ENCODE measurements at places on chromosomes 3 and 15.
A peak's percentile ranks its signal among the peaks of the same experiment; 100 is the strongest.

- DNase-seq: no peak
Observed at GRCh38 chr3:129644836-129645235, 38.4 kb upstream of the PLXND1 start.

- DNase-seq: no peak
Observed at GRCh38 chr3:157098823-157099185, 61.1 kb downstream of the CCNL1 start.

DNA sequence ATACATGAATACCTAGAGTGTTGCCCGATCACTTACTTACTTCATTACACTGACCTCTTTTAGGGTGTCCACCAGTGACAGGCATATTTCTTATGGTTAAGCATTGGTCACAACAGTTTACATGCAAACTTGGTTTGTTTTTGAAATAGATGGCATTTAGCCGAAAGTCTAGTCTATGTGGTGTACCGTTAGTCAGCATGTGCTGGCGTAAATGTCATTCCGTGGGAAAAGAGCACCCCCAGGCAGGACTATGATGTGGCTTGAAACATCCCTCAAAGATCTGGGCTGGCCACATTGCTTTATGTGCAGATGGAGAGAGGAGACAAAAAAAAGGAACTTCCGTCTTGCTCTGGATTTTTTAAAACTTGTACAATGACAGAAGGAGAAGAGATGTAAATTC is 357.0 kb upstream of the ICE2 start:
- no peak for DNase-seq

GRCh38 chr15:85804481-85805170 is 9.9 kb upstream of the KLHL25 start:
- DNase-seq: no peak

- no peak for DNase-seq
Observed at GRCh38 chr3:128725547-128726022, 398 bp upstream of the RAB7A start.

DNA sequence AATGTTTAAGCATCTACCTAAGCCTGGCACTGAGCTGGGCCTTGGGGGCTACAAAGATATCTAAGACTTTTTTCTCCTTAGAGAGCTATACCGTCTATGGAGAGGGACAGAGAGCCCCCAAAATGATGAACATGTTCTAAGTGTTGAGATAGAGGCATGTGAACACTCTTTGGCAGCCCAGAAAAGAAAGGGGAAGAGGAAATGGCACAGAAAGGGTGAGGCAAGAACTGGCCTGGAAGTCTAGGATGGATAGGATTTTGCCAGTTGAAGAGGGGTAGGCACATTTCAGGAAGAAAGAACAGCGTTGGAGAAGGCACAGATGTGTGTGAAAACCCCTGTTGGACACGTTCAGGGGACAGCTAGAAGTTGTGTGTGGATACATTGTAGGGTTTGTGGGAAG is 276.2 kb upstream of the LRRFIP2 start:
- DNase-seq: no peak

DNA sequence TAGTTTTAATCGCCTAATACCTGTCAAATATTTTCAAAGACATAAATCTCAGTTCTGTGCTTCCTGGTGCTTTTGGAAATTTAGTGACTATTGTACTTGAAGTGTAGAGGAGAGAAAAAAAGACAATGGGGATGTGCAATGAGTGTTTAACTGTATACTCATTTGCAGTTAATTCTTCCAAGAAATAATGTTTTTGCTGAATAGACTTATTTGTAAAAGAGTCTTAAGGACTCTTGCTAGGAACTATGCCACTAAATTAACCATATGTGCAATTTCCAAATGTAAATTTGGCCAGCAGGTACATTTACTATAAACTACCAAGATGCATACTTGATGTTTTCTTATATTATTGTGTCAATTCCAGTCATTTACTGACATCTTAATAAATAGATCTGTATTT is 2.0 kb downstream of the CHMP2B start:
- DNase-seq: no peak

DNA sequence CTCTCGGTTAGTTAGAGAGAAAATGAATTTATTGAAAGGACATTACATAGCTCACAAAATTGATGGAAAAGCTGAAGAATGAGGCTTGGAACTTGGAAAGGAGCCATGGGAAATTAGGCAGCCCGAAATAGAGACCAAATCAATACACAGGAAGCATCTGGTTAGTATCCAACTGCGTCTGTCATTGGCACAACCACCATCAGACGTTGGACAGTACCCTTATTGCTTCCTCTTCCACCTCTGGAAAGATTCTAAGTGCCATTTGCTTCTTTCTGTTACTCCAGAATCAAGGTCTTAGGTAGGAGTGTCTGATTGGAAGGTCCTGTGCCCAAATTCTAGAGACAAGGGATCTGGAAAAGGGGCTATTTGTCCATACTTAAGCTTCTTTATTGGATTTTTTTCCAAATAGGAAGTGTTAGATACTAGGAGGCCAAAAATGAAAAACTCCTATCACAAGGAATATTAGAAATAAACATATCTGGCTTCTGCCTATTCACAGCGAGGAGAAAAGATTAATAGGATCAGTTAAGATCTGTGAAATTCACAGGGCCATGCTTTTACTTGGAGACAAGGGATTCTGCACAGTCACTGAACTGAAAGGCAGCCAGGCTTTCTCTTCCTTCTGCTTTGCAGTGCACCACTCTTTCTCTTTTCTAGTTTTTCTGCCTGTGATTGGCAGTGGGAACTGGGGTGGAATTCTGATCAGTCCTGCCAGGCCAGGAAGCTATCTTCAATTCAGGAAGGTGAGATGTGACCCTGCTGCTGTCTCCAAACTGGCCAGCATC is 10.7 kb upstream of the HACD2 start:
- DNase-seq: no peak

DNA sequence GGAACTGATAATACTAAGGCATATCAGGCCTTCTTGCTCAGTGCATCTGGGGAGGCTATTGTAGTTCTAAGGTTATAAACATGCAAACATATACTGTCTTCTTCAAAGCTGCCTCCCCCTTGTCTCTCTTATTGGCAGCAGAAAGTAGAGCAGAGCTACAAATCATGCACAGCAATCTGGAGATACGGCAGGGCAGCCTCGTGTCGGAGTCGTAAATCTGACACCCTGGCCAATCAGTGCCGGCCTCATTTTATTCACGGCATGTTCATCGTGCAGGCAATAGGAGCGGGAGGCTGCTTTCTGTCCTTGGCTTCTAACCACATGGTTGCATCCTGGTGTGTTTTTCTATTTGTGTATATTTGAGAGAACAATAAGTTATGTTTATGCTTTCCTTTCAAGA is 300.2 kb upstream of the CNTN6 start:
- no peak for DNase-seq

DNA sequence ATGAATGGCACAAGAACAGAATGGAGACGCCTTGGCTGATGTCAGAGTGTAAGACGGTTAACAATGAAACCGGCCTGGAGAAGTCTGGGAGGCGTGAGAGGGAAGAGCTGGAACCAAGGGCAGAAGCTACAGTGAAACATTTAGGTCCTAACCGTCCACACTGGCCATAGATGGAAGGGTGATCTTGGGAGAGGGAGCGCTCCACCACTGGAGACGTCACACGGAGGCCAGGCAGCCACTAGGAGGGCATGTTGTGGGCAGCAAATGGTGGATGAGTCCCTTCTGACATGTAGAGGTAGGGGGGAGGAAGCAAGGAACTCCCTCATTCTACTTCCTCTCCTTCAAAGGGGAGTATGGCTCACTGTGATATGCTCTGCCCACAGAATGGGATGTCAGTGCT is 23.8 kb downstream of the FEM1B start:
- DNase-seq: no peak

- DNase-seq: no peak
Observed at GRCh38 chr3:71119171-71119570, 464.4 kb downstream of the FOXP1 start.

DNA sequence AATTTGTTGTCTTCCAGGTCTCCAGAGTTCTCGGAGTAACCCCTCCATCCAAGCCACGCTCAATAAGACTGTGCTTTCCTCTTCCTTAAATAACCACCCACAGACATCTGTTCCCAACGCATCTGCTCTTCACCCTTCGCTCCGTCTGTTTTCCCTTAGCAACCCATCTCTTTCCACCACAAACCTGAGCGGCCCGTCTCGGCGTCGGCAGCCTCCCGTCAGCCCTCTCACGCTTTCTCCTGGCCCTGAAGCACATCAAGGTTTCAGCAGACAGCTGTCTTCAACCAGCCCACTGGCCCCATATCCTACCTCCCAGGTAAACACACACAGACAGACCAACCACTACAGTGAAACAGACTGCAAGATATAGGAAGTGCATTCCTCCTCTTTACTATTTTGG is 87.9 kb upstream of the BLM start:
- DNase-seq: no peak

- no peak for DNase-seq
Observed at GRCh38 chr3:189677667-189678066, 46.5 kb downstream of the TP63 start.

DNA sequence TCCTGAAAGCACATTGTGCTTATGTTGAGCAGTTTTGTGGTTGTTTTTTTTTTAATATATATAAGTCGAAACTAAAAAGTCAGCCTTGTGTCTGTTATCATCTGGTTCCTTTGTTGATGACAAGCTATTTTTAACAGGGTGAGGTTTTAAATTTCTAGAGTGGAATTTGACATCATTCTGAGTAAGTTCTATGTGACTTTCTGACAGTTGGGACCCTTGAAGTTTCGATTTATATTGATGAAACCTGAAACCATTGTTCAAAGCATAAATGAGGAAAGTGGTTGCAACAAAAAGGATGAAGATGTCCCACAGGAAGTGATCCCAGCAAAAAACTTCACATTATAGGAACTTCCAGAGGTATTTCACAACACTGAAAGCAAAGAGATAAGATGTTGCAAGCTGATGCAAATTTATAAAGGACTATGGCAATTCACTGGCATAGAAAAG is 94.0 kb downstream of the CYP19A1 start:
- no peak for DNase-seq

DNA sequence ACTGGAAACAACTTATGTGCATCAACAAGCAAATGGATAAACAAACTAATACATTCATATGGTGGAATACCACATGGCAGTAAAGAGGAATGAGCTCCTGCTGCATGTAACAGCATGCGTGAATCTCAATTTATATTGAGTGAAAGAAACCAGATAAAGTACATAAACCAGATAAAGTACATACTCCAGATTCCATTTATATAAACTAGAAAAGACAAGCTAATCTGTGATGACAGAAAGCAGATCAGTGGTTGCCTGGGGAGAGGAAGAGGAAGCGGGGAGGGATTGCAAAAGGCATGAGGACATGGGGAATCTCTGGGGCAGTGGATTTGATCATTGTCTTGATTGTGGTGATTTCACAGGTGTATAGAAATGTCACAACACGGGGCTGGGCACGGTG is 34.2 kb downstream of the LIMD1 start:
- DNase-seq: no peak

GRCh38 chr3:184805351-184806038 is 6.5 kb upstream of the VPS8 start:
- no peak for DNase-seq

DNA sequence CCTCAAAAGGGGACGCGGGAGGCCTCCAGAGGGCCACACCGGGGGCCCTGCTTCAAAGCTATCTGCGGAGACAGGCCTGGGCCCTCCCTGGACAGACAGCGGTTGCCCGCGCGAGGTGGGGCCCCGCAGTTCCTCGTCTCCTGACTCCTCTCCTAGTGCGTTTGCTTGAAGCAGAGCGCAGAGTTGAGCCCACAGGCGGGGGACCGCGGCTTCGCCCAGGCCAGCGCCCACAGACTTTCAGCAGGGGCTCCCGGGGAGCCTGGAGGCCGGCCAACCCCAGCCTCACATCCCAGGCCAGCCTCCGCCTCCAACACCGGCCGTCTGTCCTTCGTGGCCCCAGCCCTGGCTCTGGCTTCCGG is 540 bp upstream of the ADAMTS7 start:
- peak; percentile 11 for DNase-seq

DNA sequence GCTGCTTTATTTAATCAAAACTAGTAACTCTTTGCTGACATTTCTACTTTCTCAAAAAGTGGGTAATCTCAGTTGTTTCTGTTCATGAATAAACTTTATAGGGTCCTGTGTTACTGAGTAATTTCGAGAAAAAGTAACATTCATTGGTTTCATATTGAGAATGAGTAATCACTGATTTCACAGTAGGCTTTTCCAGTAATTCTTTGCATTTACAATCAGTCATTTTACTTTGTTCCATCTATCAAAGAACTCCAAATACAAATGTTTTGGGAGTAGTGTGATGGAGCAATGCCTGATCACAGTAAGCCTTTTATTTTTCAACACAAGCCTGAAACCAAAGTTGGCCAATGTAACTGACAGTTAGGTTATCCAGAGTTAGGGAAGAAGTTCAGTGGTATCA is 353.6 kb downstream of the ULK4 start:
- DNase-seq: no peak

DNA sequence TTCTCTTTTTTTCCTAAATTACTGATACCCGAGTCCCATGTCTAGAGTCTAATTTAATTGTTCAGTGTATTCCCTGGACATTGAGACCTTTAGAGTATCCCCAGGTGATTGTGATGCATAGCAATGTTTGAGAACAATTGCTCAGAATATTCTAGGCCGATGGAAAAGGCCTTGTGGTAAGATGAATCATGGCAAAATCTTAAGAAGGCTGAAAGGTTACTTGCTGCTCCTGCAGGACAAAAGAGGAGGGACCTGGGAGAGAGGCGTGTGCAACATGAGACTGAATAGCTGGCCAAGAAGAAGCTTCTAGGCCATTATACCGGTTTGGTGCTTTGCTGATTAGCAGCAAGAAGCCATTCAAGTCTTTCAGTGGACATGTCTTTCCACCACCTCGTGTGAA is 256.6 kb downstream of the ROBO2 start:
- DNase-seq: no peak

GRCh38 chr3:4985330-4986174 is 6.3 kb downstream of the BHLHE40 start:
- DNase-seq: no peak

DNA sequence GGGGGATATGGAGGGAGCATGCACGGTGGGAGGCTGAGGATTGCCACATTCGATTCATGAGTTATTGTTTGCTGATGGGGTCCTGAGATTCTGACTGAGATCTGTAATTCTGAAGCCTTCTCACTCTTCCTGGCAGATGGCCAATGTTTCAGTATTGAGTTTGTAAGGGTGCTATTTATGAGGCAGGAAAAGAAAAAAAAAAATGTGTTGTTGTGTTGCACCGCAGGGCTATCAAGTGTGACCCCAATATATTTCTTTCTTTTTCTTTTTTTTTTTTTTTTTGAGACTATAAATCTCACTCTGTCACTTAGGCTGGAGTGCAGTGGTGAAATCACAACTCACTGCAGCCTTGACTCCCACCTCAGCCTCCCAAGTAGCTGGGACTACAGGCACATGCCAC is 3.2 kb upstream of the SENP2 start:
- DNase-seq: no peak

GRCh38 chr3:167520266-167521005 is 46.6 kb upstream of the SERPINI2 start:
- no peak for DNase-seq

GRCh38 chr3:72951259-72951722 is 45.3 kb upstream of the PPP4R2 start:
- DNase-seq: no peak

DNA sequence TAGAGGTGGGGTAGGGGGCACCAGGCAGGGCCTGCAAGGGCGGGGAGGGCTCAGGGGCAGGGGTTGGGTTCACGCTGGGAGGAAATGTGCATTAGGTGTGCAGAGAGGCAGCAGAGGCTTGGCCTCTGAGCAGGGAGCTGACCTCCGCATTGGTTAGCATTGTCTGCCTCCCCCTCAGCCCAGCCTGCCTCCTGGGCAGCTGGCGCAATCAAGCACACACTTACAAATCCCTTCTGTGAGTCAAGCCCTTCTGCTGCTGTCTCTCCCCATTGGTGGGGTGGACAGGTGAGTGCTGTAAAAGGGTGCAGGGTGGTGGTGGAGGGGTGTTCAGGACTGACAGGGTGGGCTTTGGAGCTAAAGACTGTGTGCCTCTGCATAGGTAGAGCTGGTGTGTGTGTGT is 9.3 kb downstream of the LOXL1 start:
- no peak for DNase-seq

Measured in right lung (tissue), 10 donors.